ENCODE measurements at places on chromosomes 7 and 10.

DNA sequence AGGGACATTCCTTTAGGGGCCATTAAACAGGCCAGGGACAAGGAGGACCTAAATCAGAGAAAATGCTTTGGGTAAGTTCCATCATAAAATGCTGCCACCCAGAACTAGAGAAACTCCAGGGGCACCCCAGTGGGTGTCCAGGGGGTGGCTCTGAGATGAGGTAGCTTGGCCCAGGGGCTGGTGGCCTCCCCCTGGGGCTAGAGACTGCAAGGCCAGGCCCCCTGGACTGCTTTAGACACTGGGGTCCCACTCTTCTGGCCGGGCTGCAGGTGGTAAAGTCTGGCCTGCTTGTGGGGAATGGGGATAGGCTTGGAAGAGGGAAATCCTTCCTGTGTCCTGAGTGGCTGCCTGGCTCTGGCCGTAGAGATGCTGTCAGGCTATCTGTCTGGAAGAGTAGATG is 169.6 kb upstream of the PODXL start:
- no peak for DNase-seq

GRCh38 chr10:117944676-117945447 is 101.9 kb downstream of the RAB11FIP2 start:
- DNase-seq = no peak

DNA sequence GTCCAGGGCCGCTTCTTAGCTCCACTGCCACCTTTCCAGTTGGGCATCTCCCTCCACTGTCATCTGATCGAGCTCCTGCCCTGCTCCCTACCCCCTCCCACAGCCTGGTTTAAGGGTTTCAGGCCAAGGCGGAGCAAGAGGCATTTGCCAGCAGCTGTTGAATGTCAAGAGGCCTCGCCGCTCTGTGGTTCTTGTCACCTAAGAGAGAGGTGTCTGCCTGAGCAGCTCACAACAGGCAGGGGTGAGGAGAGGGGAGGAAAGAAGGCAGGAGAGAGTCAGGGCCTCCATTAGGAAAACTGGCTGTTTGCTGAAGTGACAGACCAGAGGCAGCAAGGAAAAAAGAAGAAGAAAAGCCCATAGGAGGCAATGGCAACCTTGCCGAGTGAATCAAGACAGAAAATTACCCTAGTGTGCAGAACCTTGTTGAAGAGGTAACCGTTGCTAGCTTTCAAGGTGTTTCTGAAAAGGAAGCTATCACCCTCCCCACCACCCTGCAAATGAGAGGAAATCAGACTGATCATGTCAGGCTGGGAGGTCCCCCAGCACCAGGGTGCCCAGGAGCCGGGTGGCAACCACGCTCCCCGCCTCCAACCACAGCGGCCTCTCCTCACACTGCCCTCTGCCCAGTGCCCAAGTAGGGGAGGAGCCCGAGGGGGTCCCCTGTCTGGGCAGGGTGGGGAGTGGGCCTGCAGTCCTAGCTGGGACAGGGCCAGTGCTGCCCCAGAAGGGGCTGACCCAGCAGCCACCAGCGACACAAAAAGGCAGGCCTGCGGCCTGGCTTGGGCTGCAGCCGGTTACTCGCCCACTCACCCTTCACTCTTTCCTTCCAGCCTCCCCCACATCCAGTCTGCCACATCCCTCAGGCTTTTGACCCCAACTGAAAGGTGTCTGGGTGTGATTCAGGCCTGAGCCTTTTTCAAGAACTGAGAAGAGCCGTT is 7.1 kb downstream of the GATA3 start:
- no peak for DNase-seq

DNA sequence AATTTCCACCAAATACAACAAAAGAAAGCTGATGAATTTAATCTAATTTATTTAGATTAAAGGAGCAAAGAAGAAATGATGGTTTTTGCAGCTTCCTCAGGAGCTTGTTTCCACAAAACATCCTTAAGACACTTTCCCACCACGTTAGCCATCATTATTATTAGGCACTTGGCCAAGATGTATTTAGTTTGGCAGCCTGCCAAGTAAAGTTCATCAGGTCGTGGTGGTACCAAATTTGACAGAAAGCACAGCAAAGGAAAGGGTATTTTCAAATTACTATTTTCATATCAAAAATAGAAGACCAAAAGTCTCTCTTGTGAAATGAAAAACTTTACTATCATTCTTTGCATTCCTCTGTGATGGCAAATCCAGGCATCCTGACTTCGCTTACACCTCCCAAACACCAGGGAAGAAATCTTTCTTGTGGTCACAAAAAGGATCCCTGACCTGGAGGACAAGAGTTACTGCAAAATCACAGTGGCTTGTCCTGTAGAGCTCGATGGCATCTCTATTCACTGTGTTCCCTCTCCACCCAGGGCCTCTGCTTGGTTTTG is 123.1 kb upstream of the INHBA start:
- no peak for DNase-seq

- DNase-seq = no peak
Measured at GRCh38 chr10:124978376-124978725, 36.4 kb downstream of the ZRANB1 start.

DNA sequence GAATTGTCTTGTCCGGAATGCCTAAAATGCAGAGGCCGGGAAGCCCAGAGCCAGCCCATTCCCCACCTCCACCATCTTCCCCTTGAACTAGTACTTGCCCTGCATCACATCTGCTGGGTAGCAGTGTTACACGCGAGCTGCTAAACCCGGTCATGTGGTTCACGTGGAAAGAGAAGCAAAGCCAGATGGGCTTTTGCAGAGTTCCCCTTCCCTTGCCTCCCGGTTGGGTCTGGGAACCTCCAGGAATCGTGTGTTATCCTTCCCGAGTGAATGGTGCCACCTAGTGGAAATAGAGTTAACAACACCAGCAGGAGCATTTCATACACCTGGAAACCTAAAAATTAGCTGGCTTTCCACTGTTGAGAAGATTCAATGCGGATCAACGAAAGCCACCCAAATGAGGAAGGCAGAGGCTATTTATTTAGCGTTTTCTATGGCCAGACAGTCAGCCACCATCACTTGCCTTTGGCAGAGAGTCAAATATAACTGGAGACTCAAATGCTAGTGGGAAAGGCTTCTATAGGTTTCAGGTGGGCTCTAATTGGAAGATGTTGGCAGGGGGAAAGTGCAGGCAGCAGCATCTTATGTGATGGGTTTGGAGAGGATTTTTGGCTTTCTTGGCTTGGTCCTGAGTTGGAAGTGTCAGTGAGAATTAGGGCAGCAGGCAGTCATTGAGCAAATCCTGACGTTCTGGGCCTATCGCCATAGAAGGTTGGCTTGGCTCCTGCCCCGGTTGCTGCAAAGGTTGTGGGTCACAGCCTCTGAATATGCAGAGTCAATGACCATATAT is 12.9 kb upstream of the DENND2A start:
- DNase-seq = no peak

DNA sequence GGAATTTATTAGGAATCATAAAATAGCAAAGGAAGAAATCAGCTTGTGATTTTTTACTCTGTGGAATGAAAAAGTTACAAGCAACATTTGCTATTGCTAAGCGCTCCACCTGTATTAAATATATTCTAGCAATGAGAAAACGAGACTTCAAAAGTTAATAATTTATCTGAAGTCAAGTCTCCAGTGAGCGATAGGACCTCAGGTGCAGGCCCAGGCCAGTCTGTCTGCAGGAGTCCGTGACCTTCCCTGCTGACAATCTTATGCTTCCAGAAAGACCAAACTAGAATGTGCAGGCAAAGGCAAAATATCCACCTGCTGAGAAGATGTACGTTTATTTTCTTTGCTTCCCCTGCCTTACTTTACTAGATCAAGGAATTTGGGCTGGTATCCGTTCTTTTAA is 22.7 kb downstream of the MRC1 start:
- no peak for DNase-seq

DNA sequence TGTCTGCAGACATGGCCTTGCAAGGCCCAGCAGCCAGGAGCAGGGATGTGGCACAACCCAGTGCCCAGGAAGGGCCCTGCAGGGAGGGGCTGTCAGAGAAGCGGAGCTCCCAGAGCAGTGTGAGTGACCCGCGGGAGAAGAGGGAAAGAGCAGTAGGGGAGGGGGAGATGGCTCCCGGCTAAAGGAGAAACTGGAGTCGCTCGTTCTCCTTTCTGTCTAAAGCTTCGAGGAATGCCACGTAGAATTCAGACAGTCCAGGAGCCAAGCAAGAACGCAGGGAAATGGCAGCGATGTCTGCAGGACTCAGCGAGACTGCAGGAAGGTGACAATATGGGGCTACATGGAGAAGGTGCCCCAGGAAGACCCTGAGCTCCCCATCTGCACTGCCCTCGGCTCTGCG is 22.4 kb upstream of the HABP2 start:
- DNase-seq = no peak

- DNase-seq = no peak
Measured at GRCh38 chr7:156999958-157000726, 10.3 kb downstream of the MNX1 start.

Data from activated CD8-positive, alpha-beta memory T cell treated with anti-CD3 and anti-CD28 coated beads for 1 hour (primary cell).